Stimulated activated CD8-positive, alpha-beta memory T cell treated with anti-CD3 and anti-CD28 coated beads, Interleukin-12 subunit alpha, Interleukin-12 subunit beta, amount 100 ng/mL, for 4 hours (primary cell): ENCODE measurements at places on chromosomes 3 and 15.

DNA sequence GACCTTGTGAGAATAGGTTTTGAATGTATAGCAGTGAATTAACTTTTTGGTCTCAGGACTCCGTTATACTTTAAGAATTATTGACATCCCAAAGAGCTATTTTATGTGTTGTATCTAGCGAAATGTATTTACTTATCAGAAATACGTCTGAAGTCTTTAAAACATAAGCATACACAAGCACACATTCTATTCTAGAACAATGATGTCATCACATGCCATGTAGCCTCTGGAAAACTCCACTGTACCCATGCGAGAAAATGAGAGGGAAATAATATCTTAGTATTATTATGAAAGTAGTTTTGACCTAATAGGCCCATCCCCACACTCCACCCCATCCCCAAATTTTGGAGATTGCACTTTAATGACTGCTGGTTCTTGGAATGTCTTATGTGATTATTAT, 1.5 kb downstream of the POLR2M start:
- DNase-seq = no peak

DNA sequence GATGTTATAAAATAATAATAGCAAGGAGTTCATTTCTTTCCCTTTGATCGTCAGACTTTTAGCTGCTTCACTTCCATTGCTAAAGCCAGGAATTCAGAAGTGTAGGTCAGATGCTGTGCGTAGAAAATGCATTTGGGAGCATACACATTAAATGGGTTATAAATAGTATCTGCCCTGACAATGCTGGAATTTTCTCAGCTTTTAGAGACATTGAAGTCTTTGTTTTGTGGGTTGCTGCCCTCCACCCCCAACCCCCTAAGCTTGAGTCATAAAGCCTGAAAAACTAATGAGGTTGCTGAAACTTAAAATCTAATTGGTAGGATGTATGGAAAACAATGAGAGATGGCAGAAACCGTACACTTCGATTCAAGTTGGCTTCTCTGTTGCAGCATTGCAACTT, 81.9 kb downstream of the MITF start:
- no peak for DNase-seq

- DNase-seq = no peak
Observed at GRCh38 chr15:58077427-58077826, 11.9 kb upstream of the ALDH1A2 start.

- no peak for DNase-seq
Observed at GRCh38 chr3:131081224-131081623, 54.5 kb downstream of the NEK11 start.

DNA sequence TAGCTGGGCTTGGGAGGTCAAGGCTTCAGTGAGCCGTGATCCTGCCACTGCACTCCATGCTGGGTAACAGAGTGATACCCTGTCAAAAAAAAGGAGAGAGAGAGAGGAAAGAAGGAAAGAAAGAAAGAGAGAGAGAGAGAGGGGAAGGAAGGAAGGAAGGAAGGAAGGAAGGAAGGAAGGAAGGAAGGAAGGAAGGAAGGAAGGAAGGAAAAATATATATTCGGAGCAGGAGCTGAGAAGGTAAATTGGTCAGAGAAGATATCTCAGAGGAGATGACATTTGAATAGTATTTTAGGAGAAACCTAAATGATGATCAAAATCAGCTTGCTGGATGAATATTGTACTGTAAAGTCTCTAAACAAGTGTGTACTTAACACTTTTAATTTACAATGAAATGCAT, 633.1 kb downstream of the ZPLD1 start:
- DNase-seq = no peak

DNA sequence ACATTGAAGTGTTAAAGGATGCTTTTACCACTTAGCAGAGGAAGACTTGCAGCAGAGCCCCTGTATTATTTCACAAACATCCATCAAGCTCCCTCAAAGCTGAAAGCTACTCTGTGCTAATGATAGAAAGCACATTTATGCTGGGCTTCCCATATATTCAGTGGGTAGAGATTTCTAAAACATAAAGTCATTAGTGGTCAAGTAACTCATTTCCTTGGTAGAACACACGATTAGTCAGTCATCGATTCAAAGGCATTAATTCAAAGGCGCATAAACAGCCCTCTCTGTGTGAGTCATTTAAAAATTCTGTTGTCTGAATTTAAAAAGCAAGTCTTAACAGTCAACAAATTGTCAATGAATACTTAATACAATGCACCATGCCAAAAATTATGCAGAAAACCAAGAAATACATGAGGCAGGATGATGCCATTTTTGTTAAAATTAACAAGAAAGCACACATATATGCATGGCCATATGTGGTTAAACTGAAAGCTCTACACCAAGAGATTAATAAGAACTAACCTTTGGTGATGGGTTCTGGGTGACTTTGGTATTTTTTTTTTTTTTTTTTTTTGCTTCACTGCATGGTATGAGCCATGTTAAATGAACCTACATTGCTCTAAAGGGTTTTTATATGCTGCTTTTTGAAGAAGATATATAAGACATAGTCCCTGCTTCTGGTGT, 61.7 kb downstream of the LDHAL6B start:
- no peak for DNase-seq

DNA sequence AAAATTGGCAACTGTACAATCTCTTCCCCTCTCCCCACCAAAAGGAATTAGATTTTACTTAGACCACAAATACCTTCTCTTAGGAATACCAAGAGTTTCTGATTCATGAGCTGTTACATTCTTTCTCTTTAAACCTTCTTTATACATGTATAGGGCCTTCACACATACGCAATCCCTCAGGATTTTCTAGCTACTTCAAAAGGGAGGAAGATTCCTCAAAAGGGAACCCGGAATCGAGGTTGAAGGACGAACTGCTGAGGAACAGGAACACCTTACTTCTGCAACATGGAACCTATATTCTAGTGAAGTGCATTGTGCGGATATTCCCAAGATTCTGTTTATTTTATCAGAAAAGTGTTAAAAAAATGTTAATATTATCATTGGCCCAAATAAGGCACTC, 52.3 kb downstream of the GABRB3 start:
- no peak for DNase-seq

- no peak for DNase-seq
Observed at GRCh38 chr3:41768363-41768762, 193.5 kb downstream of the ULK4 start.

GRCh38 chr3:174945951-174946350, 86.8 kb downstream of the NAALADL2 start:
- no peak for DNase-seq

- DNase-seq = peak; percentile 81
Observed at GRCh38 chr3:195914648-195915473, 6.5 kb upstream of the TNK2 start.

- no peak for DNase-seq
Observed at GRCh38 chr15:92845126-92845508, 55.0 kb upstream of the CHD2 start.

- DNase-seq = no peak
Observed at GRCh38 chr15:33402600-33402999, 91.8 kb downstream of the RYR3 start.

DNA sequence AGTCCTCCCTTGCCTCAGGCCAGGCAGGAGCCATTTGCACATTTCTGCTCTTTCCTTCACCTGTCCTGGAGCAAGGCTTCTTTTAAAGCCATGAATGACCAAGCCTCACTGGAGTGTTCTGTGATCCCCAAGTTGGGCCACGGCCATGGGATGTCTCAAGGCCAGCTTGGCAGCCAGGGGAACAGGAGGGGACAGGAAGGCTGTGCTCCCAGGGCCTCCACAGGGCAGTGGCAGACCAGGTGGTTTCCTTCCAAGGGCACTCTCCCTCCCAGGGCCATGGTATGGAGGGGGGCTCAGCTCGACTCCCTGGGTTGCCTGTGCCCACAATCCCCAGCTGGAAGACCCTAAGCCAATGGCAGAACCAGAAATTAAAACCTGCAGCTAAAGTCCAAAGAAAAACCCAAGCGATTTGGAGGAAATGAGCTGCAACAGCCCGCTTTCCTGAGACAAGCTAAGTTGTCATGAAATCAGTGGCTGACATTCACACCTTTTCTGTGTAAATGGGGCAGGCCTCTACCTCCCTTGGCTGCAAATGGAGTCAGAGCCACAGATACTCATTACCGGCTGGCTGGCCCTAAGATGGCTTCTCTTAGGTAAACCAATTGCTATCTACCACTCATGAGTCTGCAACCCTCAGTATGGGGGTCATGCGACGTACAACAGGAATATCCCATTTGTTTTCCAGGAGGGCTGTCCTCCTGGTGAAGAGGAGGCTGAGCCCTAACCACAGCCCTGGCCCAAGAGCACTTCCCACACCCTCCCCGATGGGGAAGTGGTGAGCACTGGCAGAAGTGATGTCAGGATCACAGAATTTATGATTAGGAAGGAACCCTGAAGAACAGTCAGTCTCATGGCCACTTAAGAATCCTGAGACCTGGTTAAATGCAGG, 83.3 kb downstream of the SNRK start:
- DNase-seq = no peak

DNA sequence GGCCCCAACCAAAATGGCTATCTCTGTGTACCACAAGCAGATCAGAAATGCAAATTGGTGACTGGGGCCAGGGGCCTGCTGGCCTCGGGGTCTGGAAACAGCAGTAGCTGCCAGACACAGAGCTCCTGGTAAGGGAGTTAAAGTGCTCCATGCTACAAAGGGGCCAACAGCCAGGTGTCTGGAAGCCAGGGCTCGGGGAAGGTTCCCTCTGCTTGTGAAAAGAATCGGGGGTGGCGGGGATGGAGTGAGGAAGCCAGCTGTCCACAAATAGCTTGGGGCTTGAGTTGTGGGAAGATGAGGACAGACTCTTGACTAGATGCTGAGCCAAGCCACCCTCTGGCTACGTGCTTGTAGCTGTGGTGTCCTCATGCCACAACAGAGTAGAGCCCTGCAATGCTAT, 39.3 kb downstream of the CHRD start:
- no peak for DNase-seq

GRCh38 chr3:141940194-141940776, 63.8 kb downstream of the ATP1B3 start:
- DNase-seq = no peak

GRCh38 chr15:90035095-90035839, 34.1 kb downstream of the ZNF710 start:
- DNase-seq = no peak

DNA sequence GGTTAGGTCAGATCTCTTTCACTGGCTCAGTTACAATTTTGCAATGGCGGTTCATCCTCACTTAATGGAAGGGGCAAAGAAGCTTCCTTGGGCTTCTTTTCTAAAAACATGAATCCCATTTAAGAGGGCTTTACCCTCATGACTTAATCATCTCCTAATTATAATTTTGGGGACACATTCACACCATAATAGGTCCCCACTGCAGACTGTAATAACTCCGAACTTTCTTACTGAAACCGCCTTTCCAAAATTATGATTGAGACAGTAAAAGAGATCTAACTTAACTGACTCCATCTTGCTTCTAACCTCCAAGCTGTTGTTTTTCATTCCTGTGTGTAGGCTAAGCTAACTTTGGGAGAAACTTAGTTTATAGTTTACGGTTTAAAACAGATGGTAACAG, 33.3 kb upstream of the C15orf39 start:
- DNase-seq = no peak

GRCh38 chr3:117278424-117279190, 569.0 kb downstream of the TUSC7 start:
- no peak for DNase-seq

- DNase-seq = no peak
Observed at GRCh38 chr3:171320750-171321558, 139.3 kb downstream of the TNIK start.

DNA sequence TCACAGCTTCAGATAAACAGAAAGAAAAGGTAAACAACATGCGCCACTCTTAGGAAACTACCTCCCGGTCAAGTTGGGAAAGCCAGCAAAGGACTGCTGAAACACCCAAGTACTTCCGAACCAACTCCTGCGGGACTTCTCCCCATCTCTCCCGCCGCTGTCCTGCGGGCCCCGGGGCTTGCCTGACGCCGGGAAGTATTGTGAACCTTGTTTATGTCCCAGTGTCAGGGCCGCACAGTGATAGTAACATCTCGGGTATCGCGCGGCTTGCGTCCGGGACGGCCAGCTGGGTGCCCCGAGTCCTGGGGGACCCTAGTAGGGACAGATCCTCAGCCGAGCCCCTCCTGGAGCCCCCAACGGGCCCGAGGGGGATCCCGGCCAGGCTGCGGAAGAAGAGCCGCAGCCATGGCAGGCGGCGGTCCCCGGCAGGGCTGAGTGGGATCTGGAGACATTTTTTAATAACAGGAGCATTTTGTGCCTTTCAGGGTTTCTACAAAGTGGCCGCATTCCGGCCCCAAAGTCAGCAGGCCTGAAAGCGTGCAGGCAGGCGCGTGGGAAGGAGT, 756 bp downstream of the CLPX start:
- DNase-seq = peak; percentile 19

GRCh38 chr15:89112341-89112971, 24.2 kb downstream of the ABHD2 start:
- DNase-seq = no peak

GRCh38 chr3:94232921-94233320, 170.1 kb downstream of the NSUN3 start:
- DNase-seq = no peak

DNA sequence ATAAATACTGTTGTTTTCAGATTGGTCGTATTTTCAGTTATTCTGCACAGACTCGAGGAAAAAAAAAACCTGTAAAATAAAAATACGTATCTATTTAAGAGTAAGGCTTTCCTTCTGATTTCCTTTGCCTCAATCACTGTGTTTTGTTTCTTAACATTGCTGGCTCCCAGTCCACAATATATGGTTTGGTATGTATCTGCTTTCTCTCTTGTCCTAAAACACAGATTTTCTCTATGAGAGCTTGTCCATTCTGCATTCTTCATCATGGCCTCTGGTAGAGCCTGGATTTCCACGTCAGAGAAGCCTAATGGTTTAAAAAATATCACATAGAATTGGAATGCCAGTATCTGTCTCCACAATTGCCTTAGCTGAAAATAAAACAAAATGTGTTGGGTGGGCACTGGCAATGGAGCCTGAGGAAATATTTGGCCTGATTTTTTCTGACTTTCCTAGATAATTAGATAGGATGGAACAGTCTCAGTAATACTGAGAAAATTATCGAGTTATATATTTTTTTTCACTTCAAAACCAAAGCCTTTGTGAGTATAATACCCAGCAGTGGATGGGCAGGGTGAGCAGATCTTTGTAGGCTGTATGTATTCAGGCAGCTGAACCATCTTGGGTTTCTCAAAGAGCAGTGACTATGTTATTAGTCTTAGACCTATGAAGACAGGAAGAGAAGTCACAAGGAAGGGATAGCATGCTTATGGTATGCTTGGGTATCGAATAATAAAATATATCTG, 1.9 kb downstream of the CD200 start:
- DNase-seq = no peak

DNA sequence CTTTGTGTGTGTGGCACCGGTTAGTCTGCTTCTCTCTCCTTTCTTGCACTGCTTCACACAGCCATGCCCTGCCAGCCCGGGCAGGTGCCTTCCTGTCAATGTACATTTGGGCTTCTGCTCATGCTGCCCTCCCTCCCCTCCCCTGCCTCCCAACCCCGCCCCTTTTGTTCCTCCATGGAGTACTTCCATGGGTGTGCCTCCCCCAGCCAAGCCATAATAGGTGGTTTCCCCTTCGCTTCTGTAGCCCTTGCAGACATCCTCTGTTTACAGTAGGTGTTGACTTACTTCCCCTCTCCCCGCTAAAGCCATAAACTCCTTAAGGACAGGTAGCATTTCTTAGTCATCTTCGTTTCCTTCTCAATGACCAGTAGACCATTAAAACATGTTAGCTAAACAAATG, 31.8 kb upstream of the CRTC3 start:
- no peak for DNase-seq

GRCh38 chr15:36479200-36479896, 100.1 kb upstream of the CDIN1 start:
- no peak for DNase-seq

- DNase-seq = no peak
Observed at GRCh38 chr3:25781758-25782594, 1.3 kb downstream of the NGLY1 start.

- DNase-seq = no peak
Observed at GRCh38 chr3:16528581-16528993, 15.1 kb upstream of the RFTN1 start.
